ENCODE measurements at places on chromosomes 6 and 20.

DNA sequence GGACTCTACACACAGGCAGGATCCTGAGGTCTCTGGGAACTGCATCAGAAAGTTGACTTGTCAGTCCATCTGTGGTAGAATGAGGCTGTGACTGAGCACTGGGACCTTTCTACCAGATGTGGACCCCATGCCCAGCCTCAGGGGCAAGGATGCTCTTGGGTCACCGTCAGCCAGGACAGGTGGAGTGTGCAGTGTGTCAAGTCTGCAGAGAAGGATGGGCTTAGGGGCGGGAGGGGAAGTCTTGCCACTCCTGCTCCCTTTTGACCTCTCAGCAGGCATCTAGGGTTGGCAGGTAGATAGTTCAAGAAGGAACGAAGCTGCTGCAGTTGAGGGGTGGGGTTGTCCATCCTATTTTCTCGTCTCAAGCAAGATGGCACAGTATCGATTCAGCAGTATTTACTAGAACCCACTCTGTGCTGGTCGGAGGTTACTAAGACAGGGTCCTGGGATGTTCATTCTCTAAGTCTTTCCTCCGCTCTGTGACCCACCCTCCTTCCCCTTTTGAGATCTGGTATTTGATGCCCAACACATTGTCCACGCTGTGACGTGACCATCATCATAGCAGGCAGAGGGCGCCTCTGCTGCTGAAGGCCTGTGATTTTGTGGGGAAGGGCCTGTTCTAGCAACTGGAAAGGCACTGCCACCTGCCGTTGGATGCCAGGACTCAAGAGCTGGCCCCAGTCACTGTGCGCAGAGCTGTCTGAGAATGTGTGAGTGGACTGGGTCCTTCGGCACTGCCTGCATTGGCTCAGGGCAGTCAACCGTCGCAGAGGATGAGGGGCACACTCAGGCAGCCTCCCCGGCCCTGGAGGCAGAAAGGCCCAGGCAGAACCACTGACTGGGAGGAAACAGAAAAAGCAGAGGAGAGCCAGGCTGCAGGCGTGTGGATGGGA lies 23.2 kb downstream of the RBCK1 start:
- DNase-seq, result peak; percentile 23

DNA sequence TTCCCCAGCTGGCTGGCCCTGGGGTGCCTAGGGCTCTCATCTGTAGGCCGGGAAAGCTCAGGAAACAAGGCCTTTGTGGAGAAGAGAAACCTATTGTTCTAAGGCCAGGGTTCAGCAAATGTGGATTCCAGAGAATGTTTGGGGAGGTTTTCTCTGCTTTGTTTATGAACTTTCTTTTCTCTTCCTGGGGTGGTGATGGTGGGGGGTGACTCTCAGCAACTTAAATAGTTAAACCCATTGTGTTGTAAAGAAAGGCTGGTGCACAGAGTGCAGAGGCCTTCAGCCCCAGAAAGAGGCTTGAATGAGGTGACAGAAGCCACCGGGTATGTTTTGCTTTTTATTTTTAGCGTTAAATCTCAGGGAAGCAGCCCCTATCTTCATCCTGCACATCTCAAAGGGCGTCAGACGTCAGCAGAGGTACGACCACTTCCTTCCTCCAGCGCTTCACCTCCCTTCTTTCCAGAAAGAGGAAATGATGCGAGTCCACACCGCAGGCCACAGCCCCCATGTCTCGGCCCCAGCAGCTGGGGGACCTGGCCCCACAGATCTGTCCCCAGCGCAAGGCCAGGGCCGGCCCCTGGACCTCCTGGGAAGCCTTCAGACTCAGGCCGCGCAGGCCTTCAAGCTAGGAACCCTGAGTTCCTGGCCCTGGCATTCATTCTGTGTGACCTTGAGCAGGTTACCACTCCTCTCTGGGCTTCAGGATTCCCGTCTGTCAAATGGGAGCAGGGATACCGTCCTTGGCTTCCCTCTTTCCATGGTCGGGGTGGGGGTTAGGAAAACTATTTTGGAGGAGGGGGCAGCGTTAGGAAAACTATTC lies 605 bp upstream of the PPP1R16B start:
- no peak for DNase-seq

GRCh38 chr6:35757456-35758123 lies 18.8 kb upstream of the CLPSL2 start:
- DNase-seq, result peak; percentile 16

- DNase-seq, result peak; percentile 73
These were observed 751 bp downstream of the MAP3K4 start for GRCh38 chr6:160992061-160992979.

DNA sequence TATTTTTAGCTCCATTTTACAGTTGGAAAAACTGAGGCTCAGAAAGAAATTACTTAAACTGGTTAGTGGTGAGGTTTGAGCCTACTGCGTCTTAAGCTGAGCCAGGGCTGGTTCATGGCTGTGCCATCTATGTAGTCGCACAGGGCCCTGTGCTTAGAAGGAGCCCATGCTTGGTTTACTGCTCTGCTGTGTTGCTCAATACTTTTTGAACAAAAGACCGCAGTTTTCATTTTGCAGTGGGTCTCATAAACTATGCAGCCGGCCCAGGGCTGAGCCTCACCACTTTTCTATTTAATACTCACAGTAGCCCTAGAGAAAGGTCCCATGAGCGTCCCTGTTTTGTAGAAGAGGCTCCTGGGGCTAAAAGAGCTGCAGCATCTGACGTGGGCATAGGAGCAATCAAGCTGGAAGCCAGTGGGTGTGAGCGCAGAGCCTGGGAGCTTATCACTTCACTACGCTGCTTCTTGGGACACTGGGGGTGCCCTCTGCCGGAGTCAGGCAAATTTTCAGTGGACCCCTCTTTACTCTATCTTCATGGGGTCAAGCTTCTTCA lies 501 bp downstream of the SIRPB2 start:
- no peak for DNase-seq

DNA sequence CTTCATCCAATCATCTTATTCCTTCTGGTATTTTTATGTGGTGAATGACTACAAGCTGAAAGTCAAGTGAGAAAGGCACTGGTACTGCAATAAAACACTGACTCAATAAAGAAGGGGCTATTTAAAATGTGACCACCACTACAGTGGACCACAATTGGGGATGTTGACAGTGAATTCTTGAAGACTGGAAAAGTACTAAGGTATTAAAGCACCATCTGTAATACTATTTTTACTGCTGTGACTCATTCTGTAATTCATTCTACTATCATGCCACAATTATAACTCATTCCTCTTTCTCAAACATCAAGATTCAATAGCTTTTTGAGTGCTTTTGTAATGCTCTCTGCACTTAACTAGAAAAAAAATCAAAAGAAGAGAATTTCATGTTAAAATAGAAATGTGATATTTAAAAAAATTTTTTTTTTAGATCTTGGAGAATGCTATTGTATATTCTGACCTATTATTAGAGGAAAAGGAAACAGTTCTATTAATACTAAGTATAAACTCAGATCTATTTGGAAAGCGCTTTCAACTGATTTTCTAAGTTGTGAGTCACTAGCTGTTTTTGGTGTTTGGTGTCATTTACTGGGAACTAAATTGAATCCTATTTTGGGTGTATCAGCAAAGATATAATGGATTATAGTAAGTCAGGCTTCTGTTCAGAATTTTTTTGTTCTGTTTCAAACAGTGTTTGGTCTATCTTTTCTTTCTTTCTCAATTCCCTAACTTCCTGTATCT lies 104.7 kb upstream of the TMEM170B start:
- no peak for DNase-seq

GRCh38 chr6:147397306-147397705 lies 111.2 kb upstream of the SAMD5 start:
- DNase-seq, result no peak

GRCh38 chr6:110348961-110349690 lies 9.0 kb downstream of the METTL24 start:
- no peak for DNase-seq

- DNase-seq, result no peak
These were observed 319.6 kb downstream of the FARS2 start for GRCh38 chr6:5580736-5581581.

GRCh38 chr6:36873612-36874442 lies 776 bp downstream of the PPIL1 start:
- DNase-seq, result no peak

- no peak for DNase-seq
These were observed 10.8 kb downstream of the ADGRF4 start for GRCh38 chr6:47709160-47709559.

DNA sequence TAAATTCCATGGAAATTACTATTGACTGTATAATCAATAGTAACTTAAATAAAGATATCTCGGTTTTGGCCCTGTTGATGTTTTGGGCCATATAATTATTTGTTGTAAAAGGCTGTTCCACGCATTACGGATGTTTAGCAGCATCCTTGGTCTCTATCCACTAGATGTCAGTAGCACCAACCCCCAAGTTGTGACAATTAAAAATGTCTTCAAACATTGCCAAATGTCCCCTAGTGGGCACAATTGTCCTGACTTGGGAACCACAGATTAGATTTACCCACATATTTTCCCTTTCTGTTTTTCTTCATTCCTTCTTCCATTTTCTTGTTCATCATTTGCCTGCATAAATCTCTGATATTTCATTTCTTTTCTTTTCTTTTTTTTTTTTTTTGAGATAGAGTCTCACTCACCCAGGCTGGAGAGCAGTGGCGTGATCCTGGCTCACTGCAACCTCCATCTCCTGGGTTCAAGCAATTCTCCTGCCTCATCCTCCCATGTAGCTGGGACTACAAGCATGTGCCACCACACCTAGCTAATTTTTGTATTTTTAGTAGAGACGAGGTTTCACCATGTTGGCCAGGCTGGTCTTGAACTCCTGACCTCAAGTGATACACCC lies 13.6 kb upstream of the WFDC8 start:
- no peak for DNase-seq

GRCh38 chr6:3405182-3405518 lies 51.7 kb downstream of the SLC22A23 start:
- DNase-seq, result no peak

- no peak for DNase-seq
These were observed 54.2 kb downstream of the EZR start for GRCh38 chr6:158764926-158765325.

DNA sequence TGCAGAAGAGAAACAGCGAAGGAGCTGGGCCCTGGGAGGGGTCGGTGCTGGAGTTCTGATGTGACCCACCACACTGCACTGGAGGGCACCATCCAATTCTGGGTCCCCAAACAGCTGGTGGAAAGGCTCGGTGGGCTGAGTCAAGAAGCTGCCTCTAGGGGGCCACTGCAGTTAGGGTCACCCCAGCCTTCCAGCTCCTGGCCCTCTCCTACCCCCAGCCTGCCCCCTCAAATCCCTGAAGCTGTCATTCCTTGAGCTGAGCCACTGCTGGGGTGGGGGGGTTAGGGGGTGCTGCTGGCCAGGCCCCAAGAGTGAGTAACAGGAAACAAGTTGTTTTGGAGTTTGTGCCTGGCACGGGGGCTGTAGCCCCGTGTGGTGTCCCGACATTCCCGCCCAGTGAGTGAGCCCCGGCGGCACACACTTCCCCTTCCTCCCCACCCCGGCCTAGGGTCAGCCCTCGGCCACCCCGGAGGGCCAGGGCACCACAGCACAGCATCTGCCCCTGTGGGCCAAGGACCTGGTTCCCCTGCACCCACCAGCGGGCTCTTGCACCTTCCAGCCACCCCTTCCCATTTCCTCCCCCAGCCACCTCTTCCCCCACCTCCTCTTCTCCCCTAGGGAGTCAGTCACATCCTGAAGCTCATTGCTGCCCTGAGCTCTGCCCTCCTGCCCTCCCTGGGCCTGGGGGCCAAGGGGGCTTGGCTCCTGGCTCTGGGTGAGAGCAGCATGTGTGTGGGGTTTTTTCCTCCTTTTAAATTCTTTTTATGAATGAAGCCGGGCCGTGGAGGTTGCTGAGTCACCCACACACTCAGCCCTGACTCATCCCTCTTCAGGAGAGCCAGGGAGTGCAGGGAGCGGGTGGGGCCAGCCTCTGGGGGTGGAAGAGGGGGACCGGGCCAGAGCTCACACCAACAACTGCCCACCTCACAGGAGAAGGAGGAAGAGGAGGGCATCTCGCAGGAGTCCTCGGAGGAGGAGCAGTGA lies 4.6 kb downstream of the SMIM29 start:
- no peak for DNase-seq

DNA sequence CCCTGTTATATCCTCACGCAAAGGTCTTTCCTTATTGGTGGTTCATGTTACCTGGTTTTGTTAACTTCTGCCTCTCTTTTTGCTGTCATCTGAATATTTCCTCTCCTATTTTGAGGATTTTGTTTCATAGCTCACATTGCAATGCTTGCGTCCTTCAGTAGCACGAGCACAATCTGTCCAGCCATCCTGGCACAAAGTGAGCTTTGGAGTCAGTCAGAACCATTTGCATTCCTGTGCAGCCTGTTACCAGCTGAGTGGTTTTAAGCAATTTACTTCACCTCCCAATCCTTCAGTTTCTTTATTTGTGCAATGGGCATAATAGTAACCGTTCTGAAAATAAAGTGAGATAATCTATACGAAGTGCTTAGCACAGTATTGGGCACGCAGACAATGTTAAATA lies 42.7 kb downstream of the AKAP7 start:
- no peak for DNase-seq

GRCh38 chr20:22460803-22461202 lies 123.6 kb downstream of the FOXA2 start:
- no peak for DNase-seq

- DNase-seq, result no peak
These were observed 65.9 kb downstream of the CRYBG1 start for GRCh38 chr6:106426250-106426970.

GRCh38 chr6:41531591-41532582 lies 14.3 kb upstream of the FOXP4 start:
- DNase-seq, result no peak

DNA sequence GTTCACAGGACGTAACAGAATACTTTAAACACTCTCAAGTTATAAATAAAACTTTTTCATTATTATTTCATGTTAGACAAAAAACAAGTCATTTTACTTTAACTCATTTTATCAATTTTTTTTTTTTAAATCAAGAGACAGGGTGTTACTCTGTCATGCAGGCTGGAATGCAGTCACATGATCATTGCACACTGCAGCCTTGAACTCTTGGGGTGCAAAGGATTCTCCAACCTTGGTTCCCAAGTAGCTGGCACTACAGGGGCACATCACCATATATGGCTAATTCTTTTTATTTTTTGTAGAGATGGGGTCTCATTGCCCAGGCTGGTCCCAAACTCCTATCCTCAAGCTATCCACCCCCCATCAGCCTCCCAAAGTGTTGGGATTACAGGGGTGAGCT lies 14.2 kb downstream of the PLN start:
- DNase-seq, result no peak

DNA sequence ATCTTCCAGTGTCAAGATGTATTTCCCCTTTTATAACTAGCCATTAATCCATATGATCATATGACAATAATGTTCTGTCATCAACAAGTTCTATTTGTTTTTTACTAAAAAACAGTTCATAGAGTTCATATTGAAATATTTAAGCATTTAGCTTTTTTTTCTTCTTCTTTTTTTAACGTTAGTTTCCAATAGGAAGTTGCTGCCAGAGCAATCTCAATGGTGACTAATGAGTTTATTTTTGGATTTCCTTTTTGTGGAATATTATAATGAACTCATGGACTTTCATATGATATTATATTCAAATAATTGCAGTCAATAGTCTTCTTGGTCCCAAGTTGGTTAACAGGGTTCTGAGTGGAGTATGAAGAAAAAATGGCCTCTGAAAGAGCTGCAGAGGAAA lies 343.3 kb downstream of the BCKDHB start:
- no peak for DNase-seq

All from NCI-H524 treated with DMSO at 0.1 percent for 48 hours (cell line).